ENCODE measurements at places on chromosomes 16 and 17.

GRCh38 chr17:9968881-9969280 lies 63.8 kb upstream of the RCVRN start:
- DNase-seq: no peak

GRCh38 chr17:30095507-30096244 lies 20.9 kb upstream of the NSRP1 start:
- DNase-seq: peak; percentile 26

GRCh38 chr16:85923153-85924021 lies 24.4 kb downstream of the IRF8 start:
- no peak for DNase-seq

GRCh38 chr17:29870836-29871465 lies 59.1 kb downstream of the SSH2 start:
- DNase-seq: peak; percentile 14

GRCh38 chr17:70313086-70313852 lies 143.9 kb downstream of the KCNJ2 start:
- no peak for DNase-seq

DNA sequence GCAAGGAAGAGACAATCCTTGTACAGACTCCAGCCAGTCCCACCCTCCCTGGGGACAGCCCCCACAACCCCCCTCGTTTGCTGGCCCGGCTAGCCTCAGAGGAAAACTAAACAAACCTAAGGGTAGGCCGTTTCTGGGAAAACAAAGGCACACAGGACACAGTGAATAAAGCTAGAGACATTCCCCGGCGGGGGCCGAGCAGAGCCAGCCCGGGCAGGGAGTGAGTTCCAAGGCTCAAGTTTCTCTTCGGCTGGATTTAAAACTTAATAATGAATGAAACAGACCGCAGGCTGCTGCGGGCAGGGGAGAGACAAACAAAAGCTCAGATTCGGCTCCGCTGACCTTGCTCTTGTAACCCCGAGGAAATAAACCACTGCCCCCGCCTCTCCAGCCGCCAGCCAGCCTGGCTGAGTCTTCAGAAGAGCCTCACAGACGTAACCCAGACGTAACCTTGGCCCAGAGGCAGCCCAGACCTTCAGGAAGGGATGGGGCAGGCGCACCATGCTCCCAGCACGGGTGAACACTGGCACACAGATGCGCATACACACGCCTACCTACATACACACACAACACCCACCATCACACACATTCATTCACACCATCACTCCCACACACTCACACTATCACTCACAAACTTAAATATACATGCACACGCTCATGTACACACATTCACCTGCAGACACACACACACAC lies 216.0 kb downstream of the ZNF423 start:
- no peak for DNase-seq

All from NCI-H2081 (cell line).